Activated naive CD8-positive, alpha-beta T cell treated with anti-CD3 and anti-CD28 coated beads, Interleukin-2, amount 10 ng/mL, durations not matched to agents 7 days and 5 days (primary cell): ENCODE measurements at places on chromosomes 1 and 21.

GRCh38 chr1:155051342-155051776 is 243 bp downstream of the ADAM15 start:
- no peak overlapping the region for H3K27ac ChIP-seq
- no peaks in the 10 kb centered on the region for H3K27me3 ChIP-seq
- peaks cover 1% of the 10 kb centered on the region for H3K36me3 ChIP-seq
- H3K4me1 ChIP-seq = peaks cover 23% of the 10 kb centered on the region
- peak overlapping the region; percentile 88 for H3K4me3 ChIP-seq

- no peak for DNase-seq
- H3K4me3 ChIP-seq = no peak overlapping the region
- H3K27me3 ChIP-seq = no peaks in the 10 kb centered on the region
- H3K36me3 ChIP-seq = no peaks in the 10 kb centered on the region
- no peaks in the 10 kb centered on the region for H3K4me1 ChIP-seq
These were observed 111.8 kb upstream of the PRMT6 start for GRCh38 chr1:106944721-106945120.

GRCh38 chr1:178679237-178679636 is 45.8 kb upstream of the RALGPS2 start:
- no peaks in the 10 kb centered on the region for H3K36me3 ChIP-seq
- H3K27ac ChIP-seq = no peak overlapping the region
- DNase-seq = no peak
- H3K27me3 ChIP-seq = peaks cover 10% of the 10 kb centered on the region
- H3K4me1 ChIP-seq = peaks cover 2% of the 10 kb centered on the region

GRCh38 chr1:99672038-99672437 is 26.1 kb downstream of the PALMD start:
- H3K27me3 ChIP-seq = peaks cover 19% of the 10 kb centered on the region
- no peak for DNase-seq
- no peaks in the 10 kb centered on the region for H3K36me3 ChIP-seq

- DNase-seq = no peak
- peaks cover 9% of the 10 kb centered on the region for H3K4me1 ChIP-seq
- H3K27me3 ChIP-seq = peaks cover 54% of the 10 kb centered on the region
These were observed 1.1 kb upstream of the ERRFI1 start for GRCh38 chr1:8026976-8027747.

GRCh38 chr1:85225624-85226380 is 25.0 kb upstream of the SYDE2 start:
- DNase-seq = no peak
- H3K27me3 ChIP-seq = peaks cover 5% of the 10 kb centered on the region
- H3K4me3 ChIP-seq = no peak overlapping the region

DNA sequence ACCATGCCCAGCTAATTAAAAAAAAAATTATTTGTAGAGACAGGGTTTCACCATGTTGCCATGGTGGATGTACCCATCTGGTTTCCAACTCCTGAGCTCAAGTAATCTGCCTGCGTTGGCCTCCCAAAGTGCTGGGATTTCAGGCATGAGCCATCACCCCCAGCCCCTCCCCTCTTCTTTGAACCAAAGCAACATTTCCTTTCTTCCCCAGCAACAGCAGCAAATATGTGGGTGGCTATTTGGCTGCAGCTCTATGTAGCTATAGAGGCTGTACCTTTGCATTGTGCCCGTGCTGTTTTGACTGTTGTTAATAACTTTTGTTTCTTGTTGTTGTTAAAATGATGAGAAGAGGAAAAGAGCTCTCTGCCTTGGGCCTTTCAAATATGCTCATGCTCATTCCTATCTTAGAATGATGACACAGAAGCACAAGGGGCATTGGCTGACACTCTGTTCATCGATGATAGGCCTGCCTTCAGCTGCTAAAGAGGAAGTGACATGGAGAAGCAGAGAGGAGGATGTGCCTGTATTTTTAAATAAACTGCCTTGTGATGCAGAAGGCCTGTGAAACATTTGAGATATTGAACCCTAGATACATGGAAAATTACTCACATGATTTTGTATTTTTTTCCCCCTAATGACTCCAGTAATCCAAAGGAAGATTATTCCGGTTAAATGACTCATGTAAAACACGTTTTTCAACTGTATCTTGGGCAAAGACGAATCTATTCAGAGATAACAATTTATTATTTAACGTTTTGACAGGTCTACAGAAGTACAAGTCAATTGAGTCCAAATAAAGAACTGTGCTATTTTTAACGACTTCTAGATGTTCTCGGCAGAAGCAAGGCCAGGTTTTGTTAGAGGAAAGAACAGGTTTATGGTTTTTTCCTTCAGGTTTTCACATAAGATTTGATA is 20.5 kb upstream of the XPR1 start:
- peaks cover 2% of the 10 kb centered on the region for H3K4me1 ChIP-seq
- H3K27ac ChIP-seq = no peak overlapping the region
- peaks cover 2% of the 10 kb centered on the region for H3K36me3 ChIP-seq
- H3K27me3 ChIP-seq = peaks cover 2% of the 10 kb centered on the region

DNA sequence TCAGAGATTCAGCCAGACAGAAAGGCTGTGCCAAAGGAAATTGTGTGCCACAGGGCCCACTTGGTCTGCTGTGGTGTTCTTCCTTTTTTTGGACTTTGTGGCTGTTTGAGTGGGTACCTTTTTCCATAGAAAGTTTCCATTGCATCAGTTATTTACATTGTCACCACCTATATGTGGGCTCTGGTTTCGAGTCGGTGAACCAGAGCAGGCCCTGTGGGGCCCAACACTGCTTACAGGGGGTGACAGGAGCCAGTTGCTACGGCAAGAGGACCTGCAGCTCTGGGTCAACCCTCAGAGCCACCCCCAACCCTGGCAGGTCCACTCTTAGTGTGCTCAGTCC is 157.0 kb upstream of the EDN2 start:
- H3K27me3 ChIP-seq = no peaks in the 10 kb centered on the region
- no peak overlapping the region for H3K4me3 ChIP-seq
- peaks cover 2% of the 10 kb centered on the region for H3K36me3 ChIP-seq

DNA sequence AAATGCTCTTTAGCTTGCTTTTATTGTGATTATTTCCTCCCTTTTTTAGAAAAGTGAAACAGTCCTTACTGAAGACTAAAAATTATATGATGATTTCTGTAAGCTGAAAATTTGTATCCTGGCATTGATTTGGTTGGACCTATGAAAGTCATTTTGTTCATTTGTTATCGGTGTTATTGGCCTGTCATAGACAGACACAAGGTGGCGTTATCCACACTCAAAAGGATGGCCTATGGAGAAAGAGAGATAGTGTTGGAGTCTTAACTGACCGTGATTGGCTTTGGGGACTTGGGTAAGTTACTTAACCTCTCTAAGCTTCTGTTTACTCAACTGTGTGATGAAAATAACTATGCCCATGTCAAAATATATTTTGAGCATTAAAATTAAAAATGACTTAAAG is 203.6 kb upstream of the CHODL start:
- H3K27ac ChIP-seq = no peak overlapping the region
- H3K4me1 ChIP-seq = no peaks in the 10 kb centered on the region
- H3K27me3 ChIP-seq = peaks cover 3% of the 10 kb centered on the region

DNA sequence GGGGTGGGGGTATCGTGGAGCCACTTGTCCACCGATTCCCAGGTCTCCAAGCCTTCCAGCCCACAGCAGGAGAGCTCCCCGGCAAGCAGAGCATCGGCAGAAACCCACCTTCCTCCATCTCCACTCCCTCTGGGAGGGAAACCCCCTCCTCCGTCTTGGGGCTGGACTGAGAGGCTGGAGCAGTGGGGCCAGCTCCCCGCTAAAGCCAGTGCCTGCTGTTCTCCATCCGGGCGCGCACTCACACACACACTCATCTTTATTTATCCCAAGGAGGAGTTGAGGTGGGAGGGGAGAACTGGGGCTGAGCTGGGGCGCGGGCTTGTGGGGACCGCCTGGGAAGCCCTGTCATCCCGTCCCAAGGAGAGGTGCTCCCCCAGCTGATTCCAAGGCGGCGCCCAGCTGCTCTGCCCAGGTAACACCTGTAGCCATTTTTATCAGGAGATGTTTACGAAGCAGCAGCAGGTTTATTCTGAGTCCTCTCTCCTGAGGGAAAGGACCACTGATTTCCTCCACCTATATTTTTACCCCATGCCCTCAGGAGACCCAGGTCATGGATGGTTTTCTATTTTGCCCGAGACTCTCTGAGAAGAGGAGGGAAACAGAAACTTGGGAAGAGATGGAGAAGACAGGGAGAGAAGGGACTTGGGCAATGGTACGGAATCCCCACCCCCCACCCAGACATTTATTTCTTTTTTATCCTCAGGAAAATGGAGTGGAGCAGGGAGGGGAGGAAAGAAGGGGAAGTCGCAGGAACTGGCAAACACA is 2.1 kb downstream of the KCNN3 start:
- no peaks in the 10 kb centered on the region for H3K36me3 ChIP-seq
- H3K4me3 ChIP-seq = no peak overlapping the region
- peaks cover 25% of the 10 kb centered on the region for H3K4me1 ChIP-seq
- H3K27me3 ChIP-seq = peaks cover 41% of the 10 kb centered on the region
- no peak for DNase-seq

GRCh38 chr1:2022063-2022770 is 3.1 kb downstream of the GABRD start:
- DNase-seq = no peak
- H3K36me3 ChIP-seq = no peaks in the 10 kb centered on the region
- peaks cover 4% of the 10 kb centered on the region for H3K4me1 ChIP-seq
- H3K27me3 ChIP-seq = peaks cover 31% of the 10 kb centered on the region
- no peak overlapping the region for H3K4me3 ChIP-seq

DNA sequence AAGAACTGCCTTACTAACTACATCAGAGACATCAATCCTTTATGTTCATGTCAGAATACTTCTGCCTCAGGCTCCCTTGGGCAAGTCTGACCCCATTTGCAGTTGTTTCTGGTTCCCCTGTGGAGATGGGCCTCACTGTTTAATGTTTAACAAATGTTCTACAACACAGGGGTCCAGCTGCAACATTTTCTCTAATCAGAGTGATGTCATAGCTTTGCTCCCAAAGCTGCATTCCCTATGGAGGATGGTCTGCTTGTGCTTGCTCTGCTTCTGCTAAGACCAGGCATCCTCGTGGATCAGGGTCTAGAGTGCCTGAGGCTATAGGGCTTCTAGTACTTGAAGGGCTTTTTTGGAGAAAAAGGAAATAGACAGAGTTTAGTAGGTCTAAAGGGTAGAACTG is 1071.2 kb downstream of the TTLL7 start:
- no peaks in the 10 kb centered on the region for H3K36me3 ChIP-seq
- H3K27me3 ChIP-seq = peaks cover 2% of the 10 kb centered on the region
- no peaks in the 10 kb centered on the region for H3K4me1 ChIP-seq
- no peak for DNase-seq

GRCh38 chr1:61501971-61502916 is 222.7 kb downstream of the TM2D1 start:
- H3K27ac ChIP-seq = no peak overlapping the region
- no peaks in the 10 kb centered on the region for H3K36me3 ChIP-seq
- no peak for DNase-seq
- peaks cover 4% of the 10 kb centered on the region for H3K4me1 ChIP-seq
- no peak overlapping the region for H3K4me3 ChIP-seq

GRCh38 chr1:25009671-25010262 is 79.7 kb upstream of the RUNX3 start:
- H3K27me3 ChIP-seq = no peaks in the 10 kb centered on the region
- peak overlapping the region; percentile 26 for H3K4me3 ChIP-seq
- peaks cover 2% of the 10 kb centered on the region for H3K36me3 ChIP-seq
- H3K27ac ChIP-seq = peak overlapping the region; percentile 74
- DNase-seq = no peak

GRCh38 chr21:32004291-32004690 is 131.5 kb downstream of the HUNK start:
- no peak for DNase-seq
- no peak overlapping the region for H3K27ac ChIP-seq
- H3K36me3 ChIP-seq = no peaks in the 10 kb centered on the region
- H3K4me3 ChIP-seq = no peak overlapping the region
- peaks cover 2% of the 10 kb centered on the region for H3K27me3 ChIP-seq

GRCh38 chr1:10685808-10686403 is 110.5 kb downstream of the CASZ1 start:
- no peaks in the 10 kb centered on the region for H3K27me3 ChIP-seq
- no peaks in the 10 kb centered on the region for H3K36me3 ChIP-seq
- H3K4me1 ChIP-seq = no peaks in the 10 kb centered on the region
- H3K27ac ChIP-seq = no peak overlapping the region
- H3K4me3 ChIP-seq = no peak overlapping the region
- no peak for DNase-seq

DNA sequence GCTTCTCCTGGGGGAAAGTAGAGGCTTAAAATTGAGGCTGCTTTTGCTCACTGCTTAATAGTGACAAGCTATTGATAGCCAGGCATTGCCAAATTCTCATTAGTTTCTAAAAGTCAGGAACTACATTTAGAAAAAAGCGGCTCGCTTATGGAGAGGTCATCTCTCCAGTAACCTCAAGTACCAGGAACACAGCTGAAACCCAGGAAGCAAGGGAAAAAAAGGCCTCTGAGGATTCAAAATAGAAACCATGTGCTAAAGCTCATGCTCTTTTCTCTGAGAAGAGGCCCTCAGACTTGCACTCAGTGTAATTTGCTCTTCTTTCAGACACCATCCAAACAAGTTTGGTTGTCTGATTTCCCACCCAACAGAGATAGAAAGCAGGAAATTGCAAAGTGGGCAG is 261.4 kb upstream of the USP25 start:
- H3K27me3 ChIP-seq = no peaks in the 10 kb centered on the region
- H3K27ac ChIP-seq = no peak overlapping the region
- DNase-seq = no peak
- no peaks in the 10 kb centered on the region for H3K36me3 ChIP-seq

- H3K36me3 ChIP-seq = peaks cover 31% of the 10 kb centered on the region
- peaks cover 4% of the 10 kb centered on the region for H3K4me1 ChIP-seq
- H3K4me3 ChIP-seq = no peak overlapping the region
These were observed 15.6 kb downstream of the ZMPSTE24 start for GRCh38 chr1:40273547-40274166.

GRCh38 chr1:114093624-114094362 is 59.9 kb downstream of the SYT6 start:
- H3K36me3 ChIP-seq = no peaks in the 10 kb centered on the region
- H3K4me1 ChIP-seq = peaks cover 2% of the 10 kb centered on the region
- no peak for DNase-seq
- no peak overlapping the region for H3K4me3 ChIP-seq
- no peak overlapping the region for H3K27ac ChIP-seq

- peak within 1 kb of the TSS; percentile 90 for H3K4me3 ChIP-seq
- H3K27me3 ChIP-seq = peaks cover 2% of the 10 kb centered on the region
These were observed at the start of gene CERS2 for GRCh38 chr1:150974580-150975478. Gene CERS2, minus strand, starts transcription at chr1:150974835. Its CDS starts 5,745 bp downstream, at chr1:150969090.

GRCh38 chr1:3787745-3788605 is 8.3 kb downstream of the LRRC47 start:
- no peak overlapping the region for H3K4me3 ChIP-seq
- peaks cover 10% of the 10 kb centered on the region for H3K4me1 ChIP-seq
- no peak overlapping the region for H3K27ac ChIP-seq
- H3K36me3 ChIP-seq = peaks cover 10% of the 10 kb centered on the region

DNA sequence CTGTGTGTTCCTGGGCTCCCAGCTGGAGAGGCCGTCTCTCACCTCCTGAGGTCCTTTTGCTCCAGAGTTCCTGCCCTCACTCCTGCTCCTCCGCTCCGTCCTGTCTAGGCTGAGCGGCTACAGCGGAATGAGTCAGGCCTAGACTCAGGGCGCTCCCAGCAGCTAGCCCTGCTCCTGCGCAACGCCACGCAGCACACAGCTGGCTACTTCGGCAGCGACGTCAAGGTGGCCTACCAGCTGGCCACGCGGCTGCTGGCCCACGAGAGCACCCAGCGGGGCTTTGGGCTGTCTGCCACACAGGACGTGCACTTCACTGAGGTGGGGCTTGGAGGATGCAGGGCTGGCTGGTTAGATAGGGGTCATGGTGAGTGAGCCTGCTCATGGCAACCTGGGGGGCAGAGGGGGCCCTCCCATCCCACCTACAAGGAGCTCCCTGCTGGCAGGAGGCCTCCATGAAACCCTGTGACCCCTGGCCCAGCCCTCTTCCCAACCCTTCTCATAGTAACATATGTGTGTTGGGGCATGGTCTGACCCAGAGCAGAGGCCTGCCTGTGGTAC is 15.1 kb downstream of the PSRC1 start:
- H3K27ac ChIP-seq = no peak overlapping the region
- no peak for DNase-seq
- H3K36me3 ChIP-seq = no peaks in the 10 kb centered on the region
- H3K27me3 ChIP-seq = no peaks in the 10 kb centered on the region
